ENCODE measurements at places on chromosomes 6 and 20. TPM values are rescaled to one million over a fixed set of nuclear protein-coding genes. Genes with fewer than 3 reads are reported as not detected.

Gene C20orf144
- 0.34 TPM for polyA plus RNA-seq

Gene OOEP
- 0.43 TPM for polyA plus RNA-seq

Gene TPD52L1
- 53.4 TPM for polyA plus RNA-seq

Gene NT5E
- 4.9 TPM for polyA plus RNA-seq

Gene LY86
- polyA plus RNA-seq: 3.5 TPM

Gene USP49
- 5.3 TPM for polyA plus RNA-seq

Gene SAPCD1
- polyA plus RNA-seq: 15.0 TPM

Gene CPNE1
- polyA plus RNA-seq: 150 TPM

Gene GINS1
- 8.9 TPM for polyA plus RNA-seq

Gene MOG
- polyA plus RNA-seq: 0.04 TPM

Gene NKAIN4
- polyA plus RNA-seq: 6.8 TPM

Gene HLA-DQB2
- polyA plus RNA-seq: 1.9 TPM

Gene APOBEC2
- 5.6 TPM for polyA plus RNA-seq

Gene ADGRF5
- 8.3 TPM for polyA plus RNA-seq

Gene ZFP57
- not detected for polyA plus RNA-seq
